Endodermal cell (in vitro differentiated cells): ENCODE measurements at places on chromosomes 1 and 21. TPM values are rescaled to one million over a fixed set of nuclear protein-coding genes. Genes with fewer than 3 reads are reported as not detected.

- H3K27me3 ChIP-seq = no peaks in the 10 kb centered on the region
- H3K36me3 ChIP-seq = no peaks in the 10 kb centered on the region
- no peaks in the 10 kb centered on the region for H3K4me1 ChIP-seq
- H3K27ac ChIP-seq = no peak overlapping the region
Observed at GRCh38 chr1:12094180-12094579, 31.1 kb downstream of the TNFRSF8 start.

GRCh38 chr1:156106624-156107488 lies 7.7 kb upstream of the LMNA start:
- peak; percentile 95 for DNase-seq
- H3K4me3 ChIP-seq = peak overlapping the region; percentile 71
- H3K27ac ChIP-seq = peak overlapping the region; percentile 93
- H3K36me3 ChIP-seq = peaks cover 21% of the 10 kb centered on the region

DNA sequence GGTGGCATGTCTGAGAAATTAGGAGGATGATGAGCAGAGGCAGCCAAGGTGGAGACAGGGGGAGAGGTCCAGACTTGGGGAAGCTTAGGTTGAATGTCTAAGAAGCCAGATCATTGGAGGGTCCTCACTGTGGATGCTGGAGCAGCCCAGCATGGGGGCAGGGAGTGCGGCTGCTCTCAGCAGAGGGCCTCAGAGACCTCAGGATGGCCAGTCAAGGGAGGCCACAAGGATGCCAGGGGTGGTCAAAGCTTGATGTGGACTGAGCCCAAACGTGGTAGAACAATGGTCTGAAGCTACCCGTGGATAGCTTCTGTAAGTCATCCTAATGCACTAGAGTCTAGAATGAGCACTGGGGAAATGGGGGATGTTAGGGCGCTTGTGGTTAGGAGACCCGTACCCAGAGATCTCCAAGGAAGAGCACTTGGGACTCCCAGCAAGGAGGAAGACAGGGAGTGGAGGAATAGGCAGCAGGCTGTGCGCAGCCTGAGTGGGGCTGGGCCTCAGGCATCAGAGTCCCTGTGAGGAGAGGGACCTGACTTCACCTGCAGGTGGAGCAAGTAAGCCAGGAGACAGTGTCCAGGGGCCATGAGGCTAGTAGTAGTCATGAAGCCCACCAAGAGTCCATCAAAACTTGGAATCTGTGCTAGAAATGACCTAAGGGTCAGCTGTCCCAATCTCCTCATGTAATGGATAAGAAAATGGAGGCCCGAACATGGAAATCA lies 4.3 kb upstream of the S100A9 start:
- H3K4me3 ChIP-seq = no peak overlapping the region

GRCh38 chr1:225949041-225949440 lies 8.0 kb upstream of the LEFTY2 start:
- H3K36me3 ChIP-seq = no peaks in the 10 kb centered on the region
- no peak overlapping the region for H3K27ac ChIP-seq
- H3K27me3 ChIP-seq = no peaks in the 10 kb centered on the region
- peaks cover 51% of the 10 kb centered on the region for H3K4me1 ChIP-seq
- peak overlapping the region; percentile 75 for H3K4me3 ChIP-seq

DNA sequence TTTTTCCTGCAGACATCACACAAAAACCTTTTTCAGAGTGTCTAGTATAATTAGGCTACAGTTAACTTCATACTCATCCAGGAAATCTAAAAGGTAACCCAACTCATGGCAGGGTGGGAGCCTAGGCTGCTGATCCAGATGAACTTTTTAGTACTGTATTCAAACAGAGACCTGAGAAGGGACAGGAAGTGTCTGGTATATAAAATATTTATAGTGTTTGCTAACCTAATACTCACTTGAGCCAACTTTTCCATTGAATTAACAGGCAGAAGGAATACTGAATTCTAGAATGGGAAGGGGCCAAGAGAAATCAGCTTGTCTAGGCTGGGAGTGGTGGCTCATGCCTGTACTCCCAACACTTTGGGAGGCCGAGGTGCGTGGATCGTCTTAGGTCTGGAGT lies 22.2 kb upstream of the NKAIN1 start:
- no peak overlapping the region for H3K27ac ChIP-seq
- H3K4me1 ChIP-seq = no peaks in the 10 kb centered on the region
- DNase-seq = no peak

DNA sequence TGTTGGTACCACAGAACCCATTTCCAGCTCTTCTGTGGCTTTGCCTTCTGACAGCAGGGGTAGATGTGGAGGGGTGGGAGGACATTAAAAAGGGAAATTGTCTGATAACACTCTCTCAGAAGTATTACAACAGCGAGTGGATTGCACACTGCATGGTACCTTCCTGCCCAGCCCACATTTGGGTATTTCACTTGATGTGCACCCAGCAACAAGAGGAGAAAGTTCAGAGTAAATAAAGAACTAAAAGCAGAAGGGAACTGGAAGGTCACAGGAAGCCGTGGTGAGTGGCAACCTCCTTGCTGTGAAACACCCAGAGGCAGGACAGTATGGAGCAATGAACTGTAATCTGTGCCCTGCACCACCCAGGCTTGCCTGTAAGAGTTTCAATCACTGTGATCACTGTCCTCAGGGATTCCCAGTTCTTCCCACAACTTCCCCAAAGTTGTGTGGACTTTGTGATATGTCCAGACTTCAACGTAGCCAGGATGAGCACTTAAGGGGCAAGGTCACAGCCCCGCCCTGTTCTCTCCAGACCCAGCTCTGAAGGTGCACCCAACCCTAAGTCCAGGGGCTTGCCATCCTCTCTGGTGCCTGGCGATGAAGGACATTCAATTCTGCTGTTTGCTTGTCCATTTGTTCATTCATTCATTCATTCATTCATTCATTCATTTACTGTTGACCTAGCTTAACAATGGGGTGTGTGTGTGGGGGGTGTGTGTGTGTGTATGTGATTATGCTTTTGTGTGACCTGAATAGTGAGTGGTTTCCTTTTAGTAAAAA lies 18.7 kb upstream of the F5 start:
- H3K27me3 ChIP-seq = peaks cover 1% of the 10 kb centered on the region
- H3K36me3 ChIP-seq = no peaks in the 10 kb centered on the region
- H3K4me1 ChIP-seq = no peaks in the 10 kb centered on the region
- H3K4me3 ChIP-seq = no peak overlapping the region
- no peak overlapping the region for H3K27ac ChIP-seq

LYPD8 gene
- not detected in 2 replicates for total RNA-seq

DNA sequence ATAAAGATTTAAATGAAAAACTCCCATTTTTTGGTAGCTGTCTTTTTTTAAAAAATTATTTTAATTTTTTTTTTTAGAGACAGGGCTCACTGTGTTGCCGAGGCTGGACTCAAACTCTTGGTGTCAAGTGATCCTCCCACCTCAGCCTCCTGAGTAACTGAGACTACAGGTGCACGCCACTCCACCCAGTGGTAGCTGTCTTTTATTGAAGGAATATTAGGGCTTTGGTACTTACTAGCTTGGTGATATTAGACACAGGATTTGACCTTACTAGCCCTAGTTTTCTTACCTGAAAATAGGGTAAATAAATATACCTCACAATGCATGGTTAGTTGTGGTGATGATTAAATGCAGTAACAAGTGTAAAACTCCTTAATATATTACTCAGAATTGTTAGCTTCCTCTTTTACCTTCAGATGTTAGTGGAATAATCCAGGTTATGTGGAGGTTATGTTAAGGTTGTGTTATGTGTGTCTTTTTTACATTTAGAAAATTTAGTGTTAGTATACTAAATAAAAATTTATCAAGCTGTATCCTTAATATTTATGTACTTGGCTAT lies 66.8 kb downstream of the PHACTR4 start:
- no peak overlapping the region for H3K4me3 ChIP-seq
- H3K27me3 ChIP-seq = no peaks in the 10 kb centered on the region
- DNase-seq = no peak
- H3K36me3 ChIP-seq = peaks cover 8% of the 10 kb centered on the region
- H3K27ac ChIP-seq = no peak overlapping the region

DNA sequence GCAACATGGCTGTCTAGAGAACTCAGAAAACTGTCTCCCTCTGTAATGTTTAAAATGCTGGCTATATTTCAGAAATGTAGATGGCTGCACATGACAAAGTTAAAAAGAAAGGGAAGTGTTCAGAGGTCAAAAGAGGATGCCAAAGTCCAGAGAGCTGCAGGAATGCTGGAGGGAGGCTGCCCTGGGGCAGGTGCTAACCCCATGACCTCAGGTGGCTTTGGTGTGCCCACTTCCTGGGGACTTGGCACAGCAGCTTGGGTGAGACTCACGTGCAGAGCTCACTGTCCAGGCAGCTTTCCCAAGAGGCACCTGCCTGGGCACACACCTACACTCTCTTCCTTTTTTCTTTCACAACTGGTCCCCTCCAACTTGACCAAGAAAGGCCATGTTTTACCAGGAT lies 256.4 kb downstream of the KCNJ6 start:
- no peak for DNase-seq
- no peak overlapping the region for H3K27ac ChIP-seq
- H3K4me1 ChIP-seq = no peaks in the 10 kb centered on the region
- H3K4me3 ChIP-seq = no peak overlapping the region

DNA sequence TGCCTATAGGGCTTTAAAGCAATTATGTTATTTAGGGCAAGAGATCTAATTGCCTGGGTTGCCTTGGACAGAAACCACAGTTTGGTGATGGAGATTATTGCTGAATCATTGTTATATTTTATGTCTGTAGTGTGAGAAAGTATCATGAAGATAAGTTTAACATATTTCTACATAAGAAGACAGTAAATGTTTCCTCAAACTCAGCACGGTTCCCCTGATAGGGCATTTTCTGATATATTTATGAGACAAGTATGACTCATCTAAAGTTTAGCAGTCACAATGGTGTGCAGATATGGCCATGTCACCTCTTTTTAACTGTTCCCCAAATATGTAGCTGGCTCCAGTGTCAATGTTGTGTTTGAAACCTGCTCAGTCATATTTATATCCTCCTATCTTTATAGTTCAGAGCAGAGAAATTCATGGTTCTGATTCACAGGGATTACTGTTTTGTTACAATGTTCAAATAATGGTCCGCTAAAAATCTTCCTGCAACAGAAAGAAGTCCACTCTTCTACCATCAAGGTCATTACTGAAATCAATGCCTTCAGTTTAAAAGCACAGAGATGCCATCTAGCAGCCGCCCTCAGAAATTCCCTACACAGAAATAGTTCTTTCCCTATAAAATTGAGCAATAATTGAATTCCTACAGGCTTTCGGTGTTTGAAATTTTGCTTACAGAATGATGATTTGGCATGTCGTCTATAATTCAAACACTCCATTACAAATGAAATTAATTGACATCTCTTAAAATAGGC lies 3.7 kb downstream of the OLFM3 start:
- no peak overlapping the region for H3K4me3 ChIP-seq
- H3K27me3 ChIP-seq = peaks cover 22% of the 10 kb centered on the region
- H3K36me3 ChIP-seq = no peaks in the 10 kb centered on the region
- H3K27ac ChIP-seq = no peak overlapping the region
- H3K4me1 ChIP-seq = peaks cover 5% of the 10 kb centered on the region
- DNase-seq = no peak

GRCh38 chr1:151993734-151994496 lies at the start of gene S100A10:
S100A10 (minus strand) TSS chr1:151993859; CDS start chr1:151986230, 7,629 bp downstream.
- DNase-seq = peak; percentile 87
- H3K4me3 ChIP-seq = peak within 1 kb of the TSS; percentile 88
- H3K27me3 ChIP-seq = peaks cover 11% of the 10 kb centered on the region
- H3K27ac ChIP-seq = no peak within 1 kb of the TSS

DNA sequence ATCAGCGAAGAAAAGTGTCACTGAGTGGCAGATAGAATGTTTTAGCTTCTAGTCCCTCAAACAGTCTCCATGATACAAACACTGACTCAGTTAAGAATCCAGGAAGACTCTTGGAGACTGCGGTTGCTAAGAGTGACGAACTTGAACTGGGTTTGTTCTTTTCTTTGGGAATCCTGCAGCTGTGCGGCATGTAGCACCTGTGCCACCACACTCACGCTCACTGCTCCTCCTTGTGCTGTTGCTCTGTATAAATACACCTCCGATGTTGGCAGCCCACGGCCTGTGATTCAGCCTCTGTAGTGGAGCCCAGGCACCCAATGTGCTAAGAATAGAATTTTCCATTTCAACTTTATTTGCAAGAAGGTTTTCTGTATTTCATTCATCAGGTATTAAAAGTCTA lies 5.5 kb upstream of the PPIE start:
- no peak overlapping the region for H3K27ac ChIP-seq
- peaks cover 98% of the 10 kb centered on the region for H3K27me3 ChIP-seq
- H3K4me3 ChIP-seq = no peak overlapping the region
- no peak for DNase-seq
- no peaks in the 10 kb centered on the region for H3K4me1 ChIP-seq

KCNJ9 gene
- total RNA-seq = not detected in 2 replicates

GRCh38 chr1:44481701-44482100 lies 76.6 kb downstream of the RNF220 start:
- no peaks in the 10 kb centered on the region for H3K27me3 ChIP-seq
- H3K4me1 ChIP-seq = peaks cover 4% of the 10 kb centered on the region
- no peaks in the 10 kb centered on the region for H3K36me3 ChIP-seq
- H3K4me3 ChIP-seq = no peak overlapping the region
- DNase-seq = no peak

DNA sequence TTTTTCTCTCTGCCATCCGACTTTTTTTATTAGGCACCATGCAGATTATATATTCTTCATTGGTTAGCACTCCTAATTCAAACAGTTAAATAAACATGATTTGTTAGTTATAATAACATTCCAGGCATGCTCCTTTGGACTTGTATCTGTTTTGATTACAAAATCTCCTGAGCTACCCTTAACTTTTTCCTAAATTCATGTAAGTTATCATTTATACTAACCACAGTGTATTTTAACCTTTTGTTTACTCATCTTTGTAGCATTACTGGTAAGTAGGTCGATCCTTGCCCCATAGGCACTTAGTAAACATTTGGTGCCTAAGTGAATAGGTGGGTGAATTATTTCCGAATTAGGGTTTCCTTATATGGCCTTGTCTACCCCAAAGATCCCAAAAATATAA lies 43.8 kb downstream of the MIER1 start:
- H3K27ac ChIP-seq = no peak overlapping the region
- DNase-seq = no peak
- no peaks in the 10 kb centered on the region for H3K4me1 ChIP-seq
- H3K4me3 ChIP-seq = no peak overlapping the region

GRCh38 chr21:15669247-15669646 lies 60.5 kb upstream of the USP25 start:
- H3K27ac ChIP-seq = no peak overlapping the region
- H3K27me3 ChIP-seq = peaks cover 20% of the 10 kb centered on the region
- peak; percentile 45 for DNase-seq
- no peaks in the 10 kb centered on the region for H3K36me3 ChIP-seq
- no peaks in the 10 kb centered on the region for H3K4me1 ChIP-seq

OR2T11 gene
- not detected in 3 replicates for total RNA-seq

DNA sequence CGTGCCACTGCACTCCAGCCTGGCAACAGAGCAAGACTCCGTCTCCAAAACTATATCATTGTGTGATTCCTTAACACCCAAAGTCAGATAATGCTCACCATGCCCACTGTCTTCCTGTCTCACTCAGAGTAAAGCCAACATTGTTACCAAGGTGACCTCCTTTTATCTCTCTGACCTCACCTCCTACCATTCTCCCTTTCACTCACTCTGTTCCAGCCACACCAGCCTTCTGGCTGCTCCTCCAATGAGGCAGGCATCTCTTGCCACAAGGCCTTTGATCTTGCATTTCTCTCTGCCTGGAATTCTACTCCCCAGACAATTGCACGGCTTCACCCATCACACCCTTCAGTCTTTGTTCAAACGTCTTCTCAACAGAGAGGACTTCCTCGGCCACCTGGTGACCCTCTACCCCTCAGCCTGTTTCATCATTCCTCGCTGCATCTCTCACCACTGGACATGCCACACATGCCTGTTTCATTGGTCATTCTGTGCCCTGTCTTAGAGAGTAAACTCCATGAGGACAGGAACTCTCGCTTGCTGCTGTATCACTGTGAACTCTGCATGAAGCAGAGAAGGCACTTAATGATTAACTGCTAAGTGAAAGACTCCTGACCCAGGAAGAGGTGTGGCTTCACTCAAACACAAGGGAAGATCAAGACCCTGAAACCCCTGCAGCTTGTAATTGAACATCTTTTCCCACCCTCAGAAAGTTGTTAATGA lies 67.1 kb upstream of the CAPZB start:
- no peaks in the 10 kb centered on the region for H3K4me1 ChIP-seq
- H3K27ac ChIP-seq = no peak overlapping the region
- H3K4me3 ChIP-seq = no peak overlapping the region
- DNase-seq = no peak
